ENCODE measurements at places on chromosomes 11 and 22. TPM values are rescaled to one million over a fixed set of nuclear protein-coding genes. Genes with fewer than 3 reads are reported as not detected.

OR2AG1 gene
- not detected for total RNA-seq

VPREB3 gene
- total RNA-seq = not detected

AIFM3 gene
- 0.56 TPM for total RNA-seq

PPP2R1B gene
- 29.1 TPM for total RNA-seq

UQCR10 gene
- 68.6 TPM for total RNA-seq
